Upper lobe of right lung (tissue), 1 donor: ENCODE measurements at places on chromosomes 1 and 21. TPM values are rescaled to one million over a fixed set of nuclear protein-coding genes. Genes with fewer than 3 reads are reported as not detected.

The BMP8B gene
- total RNA-seq = 2.7 TPM

DNA sequence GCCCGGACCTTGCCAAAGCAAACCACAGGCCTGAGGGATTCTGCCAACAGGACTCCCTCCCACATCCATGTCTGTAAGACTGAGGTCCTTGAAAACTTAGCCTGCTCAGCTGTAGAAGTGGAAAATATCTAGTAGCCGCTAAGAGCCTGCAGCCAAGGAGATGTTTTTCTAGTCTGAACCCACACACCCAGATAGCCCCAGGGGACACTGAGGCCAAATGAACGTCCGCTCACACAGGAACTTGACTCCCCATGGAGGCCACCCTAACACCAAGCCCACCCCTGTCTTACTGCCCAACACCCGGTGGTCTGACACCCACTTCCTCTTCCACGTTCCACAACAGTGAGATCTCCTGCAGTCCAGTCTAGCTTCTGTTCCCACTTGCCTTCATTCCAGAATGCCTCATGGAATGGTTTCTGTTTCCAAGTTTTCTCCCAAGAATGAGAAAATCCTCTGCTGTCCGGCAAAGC lies 174.8 kb downstream of the PLPP3 start:
- no peak for DNase-seq

DNA sequence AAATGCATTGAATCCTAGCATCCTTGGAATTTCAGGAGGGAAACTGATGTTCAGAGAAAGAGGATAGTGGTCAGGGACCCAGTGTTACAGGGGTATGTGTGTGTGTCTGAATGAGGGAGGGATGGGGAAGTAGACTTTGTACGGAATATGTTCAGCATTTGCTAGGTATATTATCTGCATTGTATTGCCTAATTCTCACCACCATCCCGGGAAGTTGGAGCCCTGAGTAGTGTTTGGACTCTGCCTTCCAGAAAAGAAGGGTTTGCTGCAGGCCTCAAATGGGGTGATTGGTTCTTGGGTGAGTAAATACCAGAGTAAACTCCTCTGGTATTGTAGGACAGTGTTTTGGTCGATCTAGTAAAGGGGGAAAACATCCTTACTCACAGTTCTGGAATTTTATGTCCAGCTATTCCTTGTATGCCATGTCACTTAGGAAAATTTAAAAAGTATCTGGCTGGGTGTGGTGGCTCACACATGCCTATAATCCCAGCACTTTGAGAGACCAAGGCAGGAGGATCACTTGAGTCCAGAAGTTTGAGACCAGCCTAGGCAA lies 7.1 kb upstream of the ZNF496 start:
- no peak for DNase-seq

- peak; percentile 8 for DNase-seq
Observed at GRCh38 chr21:41674402-41674801, 92.5 kb downstream of the RIPK4 start.

DNA sequence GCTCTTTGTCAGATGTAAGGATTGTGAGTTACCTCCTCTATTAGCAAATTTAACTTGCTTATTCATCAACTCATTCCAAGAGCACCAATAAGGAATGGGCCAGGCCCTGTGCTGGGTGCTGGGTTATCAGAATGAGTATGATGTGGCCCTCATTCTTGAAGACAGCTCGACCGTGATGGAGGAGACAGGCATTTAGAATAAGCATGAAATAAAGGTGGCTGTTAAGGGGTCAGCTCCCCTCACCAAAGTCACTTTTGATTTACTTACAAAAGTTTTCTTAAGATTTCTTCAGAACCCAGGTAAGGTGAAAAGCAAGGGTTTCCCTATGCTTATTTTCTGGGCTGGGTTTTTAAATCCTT lies 15.3 kb upstream of the PADI1 start:
- DNase-seq = no peak

DNA sequence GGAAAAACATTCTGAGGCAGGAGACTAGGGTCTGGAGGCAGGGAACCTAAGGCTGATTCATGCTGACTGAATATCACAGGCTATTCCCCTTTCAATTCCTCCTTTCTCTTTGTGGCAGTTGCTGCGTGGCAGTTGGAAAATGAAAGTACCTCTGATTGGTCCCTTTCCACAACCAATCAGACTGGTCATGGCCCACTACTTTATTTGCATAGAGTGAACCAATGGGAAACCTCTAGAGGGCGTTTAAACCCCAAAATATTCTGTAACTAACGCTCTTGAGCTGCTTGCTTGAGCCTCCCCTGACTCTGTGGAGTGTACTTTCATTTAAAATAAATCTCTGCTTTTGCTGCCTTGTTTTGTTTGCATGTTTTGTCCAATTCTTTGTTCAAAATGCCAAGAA lies 27.7 kb upstream of the VN1R5 start:
- no peak for DNase-seq
